Jurkat, Clone E6-1 (cell line): ENCODE measurements at places on chromosomes 6 and 20.

- DNase-seq, result no peak
Observed at GRCh38 chr20:41316602-41317545, 657 bp downstream of the ZHX3 start.

DNA sequence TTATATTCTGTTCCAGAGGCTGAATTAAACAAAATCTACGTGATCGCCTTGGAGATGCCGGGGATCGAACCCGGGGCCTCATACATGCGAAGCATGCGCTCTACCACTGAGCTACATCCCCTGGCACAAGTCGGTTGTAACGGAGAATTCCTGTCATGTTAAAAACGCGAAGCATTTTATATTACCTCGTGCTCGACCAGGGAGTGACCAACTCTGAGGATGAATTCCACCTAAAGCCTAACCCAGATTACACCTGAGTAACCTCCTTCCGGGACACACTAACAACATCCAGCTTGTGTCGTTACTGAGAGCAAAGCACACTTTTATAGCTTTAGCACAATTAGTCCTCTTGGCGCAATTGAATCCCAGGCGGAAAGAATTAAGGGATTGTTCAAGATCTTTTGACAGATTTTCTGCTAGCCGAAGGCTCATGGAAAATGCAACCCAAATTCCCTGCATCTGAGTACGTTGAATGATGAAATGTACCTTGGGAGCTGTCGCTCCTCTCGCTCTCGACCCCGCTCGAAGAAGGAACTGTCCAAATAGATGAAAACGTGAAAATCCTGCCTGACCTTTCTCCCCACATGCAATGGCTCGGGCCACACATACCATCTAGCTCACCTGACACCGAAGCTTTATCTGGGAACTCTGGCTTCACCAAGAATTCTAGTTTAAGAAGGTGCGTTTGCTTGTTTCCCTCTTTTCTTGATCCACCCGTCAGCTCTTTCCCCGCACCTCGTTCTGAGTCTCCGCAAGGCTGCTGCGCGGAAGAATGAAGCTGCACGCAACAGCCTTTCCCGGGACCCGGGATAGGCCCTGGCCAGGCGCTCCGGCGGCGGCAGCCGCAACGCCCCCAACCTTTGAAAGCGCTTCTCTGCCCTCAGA, 148.3 kb downstream of the GPX5 start:
- no peak for DNase-seq

DNA sequence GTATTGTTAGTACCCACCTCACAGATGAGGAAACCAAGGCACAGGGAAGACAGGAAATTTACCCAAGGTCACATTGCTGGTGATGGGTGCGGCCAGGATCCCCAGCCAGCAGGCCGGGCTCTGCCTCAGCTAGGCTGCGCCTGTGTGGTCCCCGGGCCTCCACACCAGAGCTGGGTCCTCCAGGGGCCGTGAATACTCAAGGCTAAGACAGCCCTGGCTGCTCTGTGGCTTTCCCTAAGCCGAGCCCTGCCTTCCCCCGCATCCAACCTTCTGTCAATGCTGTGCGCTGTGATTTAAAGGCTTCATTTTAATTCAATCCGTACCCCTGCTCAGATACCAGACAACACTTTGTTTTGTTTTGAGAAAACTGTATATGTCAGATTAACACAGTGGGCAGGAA, 246.7 kb downstream of the TTLL2 start:
- DNase-seq, result no peak

GRCh38 chr6:154139892-154140291, 100.9 kb downstream of the OPRM1 start:
- DNase-seq, result no peak

- DNase-seq, result no peak
Observed at GRCh38 chr6:53464483-53464882, 80.4 kb downstream of the GCLC start.

- DNase-seq, result no peak
Observed at GRCh38 chr20:38982291-38982690, 20.1 kb downstream of the DHX35 start.

- DNase-seq, result no peak
Observed at GRCh38 chr6:72857791-72858585, 236.1 kb downstream of the KCNQ5 start.

- no peak for DNase-seq
Observed at GRCh38 chr20:46673394-46674252, 15.6 kb downstream of the TP53RK start.
